Posterior cingulate gyrus (tissue), 11 donors: ENCODE measurements at places on chromosomes 1 and 21.

- DNase-seq, result no peak
Measured at GRCh38 chr1:241610056-241610815, 29.9 kb downstream of the CHML start.

- DNase-seq, result no peak
Measured at GRCh38 chr1:54559771-54560231, 11.8 kb downstream of the ACOT11 start.

DNA sequence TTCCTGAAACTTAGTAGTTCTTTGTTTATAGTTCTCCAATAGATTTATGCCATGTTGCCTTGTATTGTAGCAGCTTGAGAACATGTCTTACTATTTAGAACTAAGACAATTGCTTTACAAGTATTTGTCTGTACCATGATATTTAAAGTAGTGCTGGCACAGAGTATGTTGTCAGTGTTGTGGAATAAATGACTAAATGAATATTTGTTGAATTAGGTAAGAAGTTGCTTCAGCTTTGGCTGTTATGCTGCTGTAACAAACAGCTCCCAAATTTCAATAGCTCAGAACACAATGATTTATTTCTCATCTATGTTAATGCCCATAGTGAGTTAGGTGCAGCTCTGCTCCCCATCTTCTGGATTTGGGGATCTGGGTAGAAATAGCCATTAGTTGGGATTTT, 90.2 kb upstream of the VCAM1 start:
- DNase-seq, result no peak

DNA sequence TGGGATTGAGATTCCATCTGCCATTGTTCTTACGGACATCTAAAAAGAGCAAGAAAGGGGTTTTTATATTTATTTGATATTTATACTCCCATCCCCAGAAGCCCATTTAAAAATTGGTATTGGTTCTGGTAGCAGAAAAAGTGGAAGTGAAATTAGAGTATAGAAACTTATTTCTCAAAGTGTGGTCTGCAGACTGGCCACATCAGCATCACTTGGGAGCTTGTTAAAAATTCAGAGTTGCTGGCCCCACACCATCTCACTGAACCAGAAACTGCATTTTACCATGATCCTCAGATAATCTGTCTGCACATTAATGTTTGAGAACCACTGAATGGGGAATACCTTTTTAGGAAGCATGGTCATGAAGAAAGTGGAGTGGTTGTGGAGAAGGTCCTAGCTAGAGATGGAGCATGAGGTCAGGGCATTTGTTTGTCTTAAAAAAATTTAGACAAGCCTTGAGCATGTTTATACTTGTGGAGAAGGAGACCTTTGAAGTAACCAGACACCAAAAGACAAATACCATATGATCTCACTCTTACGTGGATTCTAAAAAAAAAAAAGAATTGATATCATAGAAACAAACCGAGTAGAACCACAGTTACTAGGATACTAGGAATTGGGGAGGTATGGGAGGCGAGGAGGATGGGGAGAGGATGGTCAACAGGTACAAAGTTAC, 116.3 kb downstream of the ST6GALNAC3 start:
- no peak for DNase-seq

DNA sequence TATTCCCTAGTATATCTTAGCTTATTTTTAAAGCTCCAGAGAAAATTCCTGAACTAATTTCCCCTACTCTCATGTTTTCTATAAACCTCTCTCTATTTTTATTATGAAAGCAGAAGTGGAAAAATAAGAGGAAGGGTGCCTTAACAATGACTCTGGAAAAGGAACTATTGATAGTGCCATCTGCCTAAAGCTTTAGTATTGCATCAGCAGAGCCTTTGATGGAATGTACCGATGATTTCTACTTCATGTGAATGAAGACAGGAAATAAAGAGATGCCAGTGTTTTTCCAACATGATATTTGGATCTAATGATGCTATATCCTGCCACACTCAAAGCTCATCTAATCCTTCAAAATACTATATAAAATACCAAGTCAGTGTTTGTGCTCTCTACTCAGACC, 35.1 kb downstream of the TNFSF18 start:
- no peak for DNase-seq

DNA sequence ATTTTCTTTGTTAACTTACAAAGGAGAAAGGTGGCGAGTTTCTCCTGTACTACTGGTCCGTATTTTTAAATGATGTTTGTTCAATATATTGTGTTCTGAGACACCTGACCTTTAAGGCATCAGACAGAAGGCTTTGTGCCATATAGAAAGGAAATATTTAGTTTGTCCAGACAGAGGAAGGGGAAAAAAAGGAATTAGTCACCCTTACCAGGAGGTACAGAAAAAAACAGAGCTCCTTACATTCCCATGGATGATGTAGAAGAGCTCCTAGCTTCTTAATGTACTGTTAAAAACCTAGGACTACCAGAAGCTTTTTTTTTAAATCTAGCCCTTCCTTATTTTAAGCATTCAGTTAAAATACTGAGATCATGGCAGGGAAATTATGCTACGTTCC, 12.4 kb upstream of the PODN start:
- no peak for DNase-seq

DNA sequence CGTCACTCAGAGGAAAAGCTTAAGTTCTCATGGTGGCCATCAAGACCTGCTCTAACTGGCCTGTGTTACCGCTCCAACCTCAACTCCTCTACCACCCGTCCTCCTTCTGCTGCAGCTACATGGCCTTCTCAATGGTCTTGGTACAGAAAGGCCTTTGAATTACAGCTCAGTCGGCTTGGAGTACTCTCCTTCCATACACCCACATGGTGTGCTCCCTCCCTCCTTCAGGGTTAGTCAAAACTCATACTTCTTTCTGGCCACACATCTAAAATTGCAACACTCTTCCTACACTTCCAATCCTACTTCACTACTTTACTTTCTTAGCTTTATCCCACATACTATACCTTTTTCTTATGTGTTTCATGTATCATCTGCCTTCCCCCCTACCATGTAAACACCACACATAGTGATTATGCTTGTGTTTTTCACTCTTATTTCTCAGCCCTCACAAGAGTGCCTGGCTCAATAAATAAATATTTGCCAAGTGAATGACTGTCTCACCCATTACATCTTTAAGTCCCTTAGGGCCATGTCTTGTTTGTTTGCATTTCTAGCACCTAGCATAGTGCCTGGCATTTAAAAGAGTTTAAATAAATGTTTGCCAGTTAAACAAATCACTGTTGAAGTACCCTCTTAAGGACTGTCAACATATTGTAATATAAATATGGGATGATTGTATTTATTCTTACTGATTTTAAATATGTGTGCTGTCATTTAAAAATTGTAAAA, 37.6 kb upstream of the HMCN1 start:
- DNase-seq, result no peak

GRCh38 chr1:191913260-191913977, 244.8 kb upstream of the RGS18 start:
- DNase-seq, result no peak

DNA sequence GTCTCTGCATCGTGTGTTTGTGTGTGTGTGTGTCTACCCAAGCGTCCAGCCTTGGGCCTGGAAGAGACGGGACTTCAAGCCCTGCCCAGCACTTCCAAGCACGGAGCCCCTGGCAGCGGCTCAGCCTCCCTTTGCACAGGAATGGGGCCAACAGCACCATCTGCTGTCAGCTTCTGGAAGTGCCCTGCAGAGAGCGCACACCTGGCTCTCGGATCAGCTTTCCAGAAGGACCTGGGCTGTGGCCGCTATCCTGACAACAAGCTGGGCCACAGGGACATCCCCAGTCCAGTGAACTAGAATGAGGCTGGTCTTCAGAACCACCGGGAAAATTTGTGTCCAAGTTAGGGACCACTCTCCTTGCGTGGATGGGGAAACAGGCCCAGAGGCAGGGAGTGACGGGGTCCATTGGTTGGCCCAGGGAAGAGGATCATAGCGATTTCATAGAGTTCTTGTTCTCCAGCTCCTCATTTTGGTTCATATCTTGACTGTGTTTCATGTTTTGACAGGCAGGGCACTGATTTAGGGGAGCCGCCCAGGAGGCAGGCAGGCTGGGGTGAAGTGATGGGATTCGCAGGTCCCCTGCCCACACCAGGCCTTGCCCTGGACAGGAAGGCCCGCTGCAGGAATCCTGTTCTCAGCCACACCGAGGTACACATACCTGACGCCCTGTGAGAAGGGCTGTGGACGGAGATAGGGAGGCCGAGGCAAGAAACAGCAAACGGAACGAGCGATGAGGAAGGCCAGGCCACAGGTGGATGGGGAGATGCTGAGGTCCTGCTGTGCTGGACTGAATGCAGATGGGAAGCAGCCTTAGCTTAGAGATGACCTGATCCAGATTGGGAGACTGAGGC, 38.4 kb downstream of the TAS1R2 start:
- peak; percentile 83 for DNase-seq
